NCI-H748 treated with DMSO at 0.1 percent for 48 hours (cell line): ENCODE measurements at places on chromosomes 5 and 9.

DNA sequence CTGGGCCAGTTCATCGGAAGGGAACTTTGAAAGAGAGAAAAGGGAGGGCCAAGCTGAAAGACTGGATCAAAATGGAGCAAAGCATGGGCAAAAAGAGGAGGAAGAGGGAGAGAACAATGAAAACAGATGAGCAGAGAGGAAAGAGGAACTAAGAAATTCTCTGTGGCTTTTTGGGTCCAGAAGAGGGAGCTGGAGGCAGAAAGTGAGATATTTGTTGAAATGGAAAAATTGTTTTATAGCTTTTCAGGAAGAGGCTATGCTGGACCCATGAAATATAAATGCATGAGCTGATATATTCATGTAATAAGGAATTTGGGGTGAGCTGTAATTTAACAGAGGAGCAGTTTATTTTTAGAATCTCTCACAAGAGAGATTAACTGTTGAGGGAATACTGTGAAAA lies 457.3 kb downstream of the DMAC1 start:
- DNase-seq, result no peak

DNA sequence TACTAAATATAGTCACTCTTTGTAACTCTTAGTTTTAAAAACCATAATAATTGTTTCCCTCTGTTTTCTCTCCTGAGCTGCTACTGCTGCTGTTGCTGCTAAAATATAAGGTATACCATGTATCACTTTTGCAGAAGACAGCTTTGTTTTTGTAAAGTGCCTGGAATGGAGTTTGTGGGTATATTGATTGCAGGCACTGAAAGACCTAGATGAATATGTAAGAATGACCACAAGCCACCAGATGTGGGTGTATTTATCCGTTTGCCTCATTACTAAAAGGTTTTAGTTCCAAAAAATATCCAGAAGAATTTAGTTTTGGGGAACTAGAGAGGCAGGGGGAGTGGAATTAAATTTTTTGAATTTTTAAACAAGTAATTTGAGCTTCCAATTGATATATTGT lies 151.1 kb upstream of the CDKN2B start:
- no peak for DNase-seq

DNA sequence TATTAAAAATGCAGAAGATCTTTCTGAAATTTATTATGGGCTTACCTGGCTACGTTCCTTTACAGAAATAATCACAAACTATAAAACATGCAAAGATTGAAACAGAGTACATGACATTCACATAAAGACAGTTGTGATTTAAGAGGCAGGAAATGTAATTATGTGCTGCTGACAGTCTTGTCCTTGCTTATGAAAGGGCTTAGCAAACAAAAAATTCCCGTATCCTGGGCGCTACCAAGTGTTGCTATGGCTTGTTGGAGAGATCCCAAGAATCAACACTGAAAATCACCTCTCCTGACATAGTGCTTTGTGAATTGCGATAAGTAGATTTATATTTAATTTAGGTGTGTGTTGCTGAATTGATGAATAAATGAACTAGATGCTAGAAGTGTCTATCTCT lies 352.5 kb upstream of the C9orf72 start:
- DNase-seq, result peak; percentile 71

- no peak for DNase-seq
Measured at GRCh38 chr9:134677743-134678142, 36.1 kb downstream of the COL5A1 start.

DNA sequence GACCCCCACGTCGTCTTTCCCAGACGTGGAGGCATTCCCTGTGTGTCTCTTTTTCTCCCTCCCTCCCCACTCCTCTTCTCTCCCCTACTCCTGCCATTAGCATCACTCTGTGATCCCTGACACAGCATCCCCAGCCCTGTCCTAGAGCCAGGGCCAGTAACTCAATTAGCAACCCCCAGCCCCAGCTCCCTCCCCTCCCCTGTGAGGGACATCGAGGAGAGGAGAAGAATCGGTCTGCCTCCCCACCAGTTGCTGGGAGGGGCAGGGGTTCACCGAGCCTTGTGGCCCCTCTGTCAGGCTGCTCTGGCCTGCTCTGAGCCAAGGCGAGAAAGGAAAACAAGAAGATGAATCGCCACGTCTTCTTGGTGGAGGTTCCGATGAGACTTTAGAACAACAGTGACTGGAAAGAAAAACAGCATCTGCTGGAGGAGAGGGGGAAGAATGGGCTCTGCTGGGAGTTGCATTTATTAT lies 123.1 kb downstream of the PAPPA start:
- DNase-seq, result no peak

DNA sequence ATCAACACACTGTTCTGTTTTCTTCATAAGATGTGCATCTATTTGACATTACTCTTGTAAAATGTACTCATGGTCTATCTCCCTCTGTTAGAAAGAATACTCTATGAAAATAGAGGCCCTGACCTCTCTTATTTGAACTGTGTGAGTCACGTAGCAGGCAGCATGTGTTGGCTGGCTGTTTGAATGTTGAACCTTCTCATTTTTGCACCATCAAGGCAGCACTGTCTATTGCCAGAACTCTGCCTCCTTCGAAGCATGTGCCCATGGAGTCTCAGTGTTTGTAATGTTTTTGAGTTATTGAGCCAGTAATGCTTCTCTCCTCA lies 144.4 kb downstream of the ALDH1A1 start:
- DNase-seq, result no peak

- DNase-seq, result peak; percentile 45
Measured at GRCh38 chr5:94181895-94182294, 436.5 kb downstream of the KIAA0825 start.

DNA sequence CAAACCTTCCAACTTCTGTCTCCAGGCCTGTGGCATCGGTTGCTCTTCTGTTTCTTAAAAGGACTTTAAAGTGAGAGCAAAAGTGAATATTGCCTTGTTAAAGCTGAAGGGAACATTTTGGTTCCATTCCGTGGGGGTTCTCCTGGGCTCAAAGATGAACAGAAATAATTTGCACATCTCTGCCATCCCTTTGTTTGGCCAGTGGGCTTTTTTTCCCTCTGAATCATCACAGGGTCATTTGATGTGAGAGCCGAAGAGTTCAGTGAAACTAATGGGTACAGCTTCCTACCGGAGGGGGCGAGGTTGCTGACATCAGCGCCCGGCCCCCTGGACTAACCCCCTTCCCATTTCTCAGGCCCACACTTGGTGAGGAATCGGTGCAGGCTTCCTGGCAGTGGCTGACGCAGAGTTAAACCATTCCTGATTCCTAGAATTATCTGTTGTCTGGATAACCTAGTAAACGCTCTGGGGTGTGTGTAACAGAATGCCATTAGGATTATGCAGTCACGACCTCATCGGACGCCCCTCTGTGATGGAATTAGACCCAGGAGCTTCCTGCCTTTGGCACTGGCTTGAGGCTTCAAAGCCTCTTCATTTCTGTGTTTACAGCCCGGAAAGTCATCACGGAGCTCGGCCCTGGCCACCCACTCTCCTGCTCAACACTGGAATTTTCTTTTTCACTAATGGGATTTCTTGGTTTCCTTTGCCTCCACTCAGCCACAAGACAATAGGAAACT lies 61.6 kb upstream of the RPL26L1 start:
- no peak for DNase-seq

- DNase-seq, result no peak
Measured at GRCh38 chr9:16425562-16426231, 444.8 kb downstream of the BNC2 start.
